ENCODE measurements at places on chromosomes 16 and 17.

GRCh38 chr16:87437911-87438610, 45.9 kb downstream of the MAP1LC3B start:
- no peak for DNase-seq

DNA sequence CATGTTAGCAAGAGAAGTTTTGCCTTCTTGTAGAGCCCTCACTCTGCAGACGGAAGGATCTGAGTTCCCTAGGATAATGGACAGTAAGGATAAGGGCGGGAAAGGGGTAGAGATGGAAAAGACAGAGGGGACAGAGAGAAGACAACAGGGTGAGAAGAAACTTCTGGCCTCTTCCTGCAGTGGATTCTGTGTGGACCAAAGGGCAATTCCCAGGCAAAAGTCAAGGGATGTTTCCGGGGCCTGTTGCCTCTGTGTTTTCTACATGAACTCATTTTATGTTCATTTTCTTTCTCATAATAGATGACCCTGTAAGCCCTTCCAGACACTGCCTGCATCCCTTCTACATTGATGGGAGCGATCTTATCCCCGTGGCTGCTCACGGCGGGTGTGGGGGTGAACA, 647 bp upstream of the TMEM238L start:
- no peak for DNase-seq

DNA sequence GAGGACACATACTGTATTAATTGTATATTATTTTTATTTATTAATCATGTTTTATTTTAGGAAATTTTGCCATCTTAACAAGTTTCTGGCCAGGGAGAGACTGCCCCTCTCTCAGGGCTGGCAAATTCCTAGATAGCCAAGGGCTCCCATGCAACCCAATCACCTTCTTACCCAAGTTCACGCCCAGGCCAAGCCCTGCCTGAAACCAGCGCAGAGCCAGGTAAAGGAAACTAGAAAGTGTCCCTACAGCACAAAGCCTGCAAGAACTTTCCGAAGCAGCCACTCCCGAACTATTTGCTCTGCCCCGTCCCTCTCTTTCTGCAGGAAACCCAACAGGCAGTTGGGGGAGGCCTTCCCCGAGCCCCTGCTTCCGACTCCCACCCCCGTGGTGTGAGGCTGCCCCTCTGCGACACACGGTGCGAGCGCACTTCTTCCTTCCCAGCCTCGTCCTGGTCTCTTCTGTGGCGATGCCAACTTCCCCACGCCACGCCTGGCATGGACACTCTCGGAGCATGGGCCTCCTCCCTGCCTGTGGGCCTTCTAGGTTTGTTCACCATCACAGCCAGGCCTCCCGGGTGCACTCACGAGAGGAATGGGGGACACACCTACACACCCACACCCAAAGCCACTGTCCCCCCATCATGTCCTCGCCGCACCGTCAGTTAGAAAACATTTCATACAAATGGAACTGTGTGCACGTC, 100.4 kb downstream of the ZNF778 start:
- DNase-seq, result no peak

DNA sequence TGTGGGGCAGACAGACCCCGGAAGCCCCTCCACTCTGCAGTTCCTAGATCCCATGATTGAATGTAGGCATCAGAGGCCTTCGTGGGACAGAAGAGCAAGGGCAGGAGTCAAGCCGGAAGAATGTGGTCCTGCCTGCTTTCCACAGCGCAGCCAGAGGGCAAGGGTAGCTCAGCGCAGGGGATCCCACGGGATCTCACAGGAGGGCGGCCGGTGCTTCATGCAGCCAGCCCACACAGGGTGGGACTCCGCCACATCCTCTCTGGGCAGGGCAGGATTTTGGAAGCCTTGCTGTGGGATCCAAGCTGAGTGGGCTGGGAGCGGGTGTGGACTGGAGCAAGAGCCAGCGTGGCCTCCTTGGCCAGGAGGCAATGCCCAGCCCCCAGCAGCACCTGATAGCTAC, 13.0 kb downstream of the KATNB1 start:
- DNase-seq, result no peak

DNA sequence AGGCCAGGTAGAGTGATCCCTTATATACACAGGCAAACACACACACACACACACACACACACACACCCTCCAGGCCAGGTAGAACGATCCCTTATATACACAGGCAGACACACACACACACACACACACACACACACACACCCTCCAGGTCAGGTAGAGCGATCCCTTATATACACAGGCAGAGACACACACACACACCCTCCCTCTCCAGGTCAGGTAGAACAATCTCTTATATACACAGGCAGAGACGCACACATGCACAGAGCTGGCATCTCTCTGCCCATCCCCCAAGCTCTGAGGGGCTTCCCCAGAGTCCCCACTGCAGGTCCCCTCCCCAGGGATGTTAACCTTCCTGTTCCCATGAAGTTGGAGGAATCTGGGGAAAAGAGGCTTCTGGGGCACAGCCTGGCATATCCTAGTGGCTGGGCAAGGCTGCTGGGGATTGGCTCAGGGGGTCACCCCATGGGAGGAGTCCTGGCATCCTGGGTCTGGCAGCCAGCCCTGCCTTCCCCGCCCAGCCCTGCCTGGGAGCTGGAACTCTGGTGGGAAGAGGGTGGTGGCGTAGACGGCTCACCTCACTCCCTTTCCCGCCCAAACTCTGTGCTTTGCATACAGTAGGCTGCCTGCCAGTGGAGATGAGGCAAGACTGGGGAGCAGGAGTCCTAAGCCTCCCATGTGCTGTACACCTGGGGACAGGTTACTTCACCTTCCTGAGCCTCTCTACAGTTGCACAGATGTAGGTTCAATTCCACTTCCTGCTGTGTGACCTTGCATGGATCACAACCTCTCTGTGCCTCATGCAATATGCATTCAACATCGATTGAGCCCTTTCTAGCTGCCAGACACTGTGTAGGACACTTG, 41.8 kb downstream of the TEKT5 start:
- DNase-seq, result no peak

- no peak for DNase-seq
Observed at GRCh38 chr17:40373324-40373723, 8.8 kb upstream of the GJD3 start.

- no peak for DNase-seq
Observed at GRCh38 chr16:87817910-87818309, 51.4 kb downstream of the SLC7A5 start.

GRCh38 chr17:7475764-7476422, 3.5 kb downstream of the ZBTB4 start:
- no peak for DNase-seq

GRCh38 chr17:21539146-21539545, 153.2 kb upstream of the KCNJ18 start:
- DNase-seq, result no peak

GRCh38 chr16:53966821-53967571, 263.0 kb downstream of the FTO start:
- no peak for DNase-seq

DNA sequence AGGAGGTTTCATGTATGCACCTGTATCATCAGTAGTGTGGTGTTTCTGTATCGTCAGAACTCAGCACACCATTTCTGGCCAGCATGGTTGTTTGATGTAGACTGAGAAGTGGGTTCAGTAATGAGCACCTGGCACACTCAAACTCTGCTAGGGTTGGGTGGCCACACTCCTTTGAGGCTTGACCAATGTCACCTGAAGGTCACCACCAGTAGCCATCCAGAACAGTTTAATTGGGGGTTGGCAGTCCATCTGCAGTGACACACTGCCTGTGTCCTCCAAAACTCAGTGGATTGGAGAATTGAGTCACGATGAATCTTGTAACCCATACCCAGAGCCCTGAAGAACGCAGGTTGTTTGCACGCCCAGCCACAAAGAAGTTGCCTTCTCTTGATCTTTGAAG, 86.8 kb upstream of the HSBP1 start:
- DNase-seq, result no peak

GRCh38 chr16:80684136-80684765, 120.1 kb downstream of the CDYL2 start:
- no peak for DNase-seq

- no peak for DNase-seq
Observed at GRCh38 chr17:59126809-59127417, 20.2 kb upstream of the TRIM37 start.

All from activated CD4-positive, alpha-beta T cell treated with anti-CD3 and anti-CD28 coated beads for 24 hours (primary cell).